ENCODE measurements at places on chromosomes 2 and 18.

GRCh38 chr2:7077660-7078267 is 160.6 kb downstream of the RNF144A start:
- peak; percentile 70 for DNase-seq

GRCh38 chr2:227610123-227610522 is 4.5 kb downstream of the SCYGR3 start:
- no peak for DNase-seq

- DNase-seq: no peak
These were observed 577.4 kb downstream of the ZEB2 start for GRCh38 chr2:143942486-143942885.

- DNase-seq: no peak
These were observed 141.9 kb downstream of the SLC4A3 start for GRCh38 chr2:219769090-219769910.

GRCh38 chr2:105809097-105809473 is 64.4 kb downstream of the NCK2 start:
- no peak for DNase-seq

DNA sequence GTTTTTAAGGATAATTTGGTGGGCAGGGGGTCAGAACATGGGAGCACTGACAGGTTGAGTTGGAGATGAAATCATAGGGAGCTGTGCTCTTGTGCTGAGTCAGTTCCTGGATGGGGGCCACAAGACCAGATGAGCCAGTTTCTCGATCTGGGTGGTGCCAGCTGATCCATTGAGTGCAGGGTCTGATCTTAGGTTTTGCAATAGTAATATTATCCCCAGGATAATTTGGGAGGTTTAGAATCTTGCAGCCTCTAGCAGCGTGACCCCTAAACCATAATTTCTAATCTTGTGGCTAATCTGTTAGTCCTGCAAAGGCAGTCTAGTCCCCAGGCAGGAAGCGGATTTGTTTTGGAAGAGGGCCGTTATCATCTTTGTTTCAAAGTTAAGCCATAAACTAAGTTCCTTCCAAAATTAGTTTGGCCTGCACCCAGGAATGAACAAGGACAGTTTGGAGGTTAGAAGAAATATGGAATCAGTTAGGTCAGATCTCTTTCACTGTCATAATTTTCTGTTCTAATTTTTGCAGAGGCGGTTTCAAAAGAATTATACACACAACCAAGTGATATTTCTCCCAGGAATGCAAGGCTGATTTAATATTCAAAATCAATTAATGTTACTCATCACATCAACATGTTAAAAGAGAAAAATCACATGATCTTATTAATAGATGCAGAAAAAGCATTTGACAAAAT is 23.0 kb downstream of the DBI start:
- no peak for DNase-seq

GRCh38 chr2:45330637-45331409 is 280.2 kb downstream of the SRBD1 start:
- peak; percentile 70 for DNase-seq

- DNase-seq: no peak
These were observed 992.7 kb upstream of the CDH2 start for GRCh38 chr18:29169599-29169998.

GRCh38 chr18:79570266-79571201 is 109.1 kb upstream of the CTDP1 start:
- no peak for DNase-seq

GRCh38 chr2:42167458-42167857 is 1.7 kb upstream of the EML4 start:
- no peak for DNase-seq

- no peak for DNase-seq
These were observed 67.1 kb upstream of the YWHAQ start for GRCh38 chr2:9697909-9698308.

DNA sequence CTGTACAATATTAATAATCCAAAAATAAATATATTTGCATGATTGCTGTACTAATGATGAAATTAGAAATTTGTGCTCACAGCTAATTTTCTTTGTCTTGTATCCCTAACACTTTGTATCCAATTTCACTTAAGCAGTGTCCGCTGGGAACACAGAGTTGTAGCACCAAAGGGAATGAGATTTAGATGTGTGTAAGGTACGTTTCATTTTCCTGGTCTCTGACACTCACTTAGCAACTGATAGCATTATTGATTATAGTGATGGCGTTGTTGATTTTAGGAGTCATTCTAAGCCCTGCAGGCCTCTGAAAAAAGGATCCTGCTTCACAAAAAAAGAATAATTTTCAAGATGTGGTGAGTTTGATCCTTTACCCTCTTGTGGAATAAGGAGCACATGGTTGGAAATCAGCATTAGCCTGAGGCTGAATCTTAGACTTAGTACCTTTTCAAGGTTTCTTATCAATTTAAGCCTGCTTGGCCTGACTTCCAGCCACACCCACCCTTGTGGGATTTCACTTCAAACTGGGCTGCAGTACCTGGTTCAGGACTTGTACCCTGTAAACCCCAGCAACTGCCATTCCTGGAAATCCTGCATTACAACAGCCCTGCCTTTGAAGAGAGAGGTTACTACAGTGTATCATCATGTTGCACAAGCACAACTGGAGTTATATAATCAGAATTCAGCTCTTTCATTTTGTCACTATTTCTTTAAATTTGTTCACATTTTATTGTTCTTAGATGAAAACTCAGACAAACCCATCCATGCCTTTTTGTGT is 116.2 kb downstream of the RND3 start:
- no peak for DNase-seq

- DNase-seq: peak; percentile 42
These were observed 125.4 kb downstream of the TPO start for GRCh38 chr2:1538663-1539062.

DNA sequence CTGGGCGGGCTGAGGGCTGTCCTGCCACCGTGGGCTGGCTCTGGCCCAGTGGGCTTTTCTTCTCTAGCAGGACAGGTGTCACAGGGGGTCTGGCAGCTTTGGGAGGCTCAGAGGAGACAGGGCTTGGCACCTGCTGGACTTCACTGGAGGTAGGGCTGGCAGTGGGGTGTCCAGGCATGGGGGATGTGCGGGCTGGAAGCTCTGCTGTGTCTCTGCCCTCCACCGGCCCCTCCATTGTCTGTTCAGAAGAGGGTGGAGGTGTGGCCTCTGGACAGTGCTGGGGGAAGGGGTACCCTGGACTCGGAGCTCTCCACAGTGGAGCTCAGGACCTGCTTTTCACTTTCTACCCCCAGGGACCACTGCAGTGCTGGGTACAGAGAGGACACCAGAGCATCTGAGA is 9.2 kb downstream of the PTPRN start:
- no peak for DNase-seq

GRCh38 chr18:11179959-11180519 is 30.7 kb upstream of the PIEZO2 start:
- no peak for DNase-seq

DNA sequence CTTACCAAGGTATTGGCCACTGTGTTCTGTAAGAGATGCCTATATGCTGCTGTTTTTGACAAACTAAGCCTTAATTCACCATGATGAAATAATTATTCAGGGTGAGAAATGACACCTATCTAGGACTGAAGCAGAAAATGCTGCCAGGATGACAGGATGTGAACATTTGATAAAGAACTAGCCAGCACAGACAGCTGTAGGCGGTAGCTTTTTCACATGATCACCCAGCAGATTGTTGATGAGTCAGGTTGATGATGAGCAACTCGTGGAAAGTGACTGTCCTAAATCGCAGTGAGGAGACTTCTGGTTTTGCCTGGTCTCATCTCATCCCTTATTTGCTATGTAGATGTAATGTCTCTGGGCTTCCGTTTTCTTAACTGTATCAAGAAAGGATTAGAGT is 144.1 kb downstream of the PRPF40A start:
- DNase-seq: peak; percentile 7

GRCh38 chr18:28767201-28767600 is 590.3 kb upstream of the CDH2 start:
- DNase-seq: no peak

All from kidney capillary endothelial cell (primary cell).